ENCODE measurements at places on chromosomes 7 and 10.

GRCh38 chr7:30918676-30919075 lies 7.0 kb downstream of the AQP1 start:
- DNase-seq, result no peak

- DNase-seq, result no peak
Observed at GRCh38 chr10:47452495-47453140, 31.3 kb downstream of the ANXA8 start.

GRCh38 chr7:151088019-151088855 lies 2.0 kb downstream of the AGAP3 start:
- DNase-seq, result no peak

- no peak for DNase-seq
Observed at GRCh38 chr7:96388166-96388565, 66.3 kb upstream of the SLC25A13 start.

DNA sequence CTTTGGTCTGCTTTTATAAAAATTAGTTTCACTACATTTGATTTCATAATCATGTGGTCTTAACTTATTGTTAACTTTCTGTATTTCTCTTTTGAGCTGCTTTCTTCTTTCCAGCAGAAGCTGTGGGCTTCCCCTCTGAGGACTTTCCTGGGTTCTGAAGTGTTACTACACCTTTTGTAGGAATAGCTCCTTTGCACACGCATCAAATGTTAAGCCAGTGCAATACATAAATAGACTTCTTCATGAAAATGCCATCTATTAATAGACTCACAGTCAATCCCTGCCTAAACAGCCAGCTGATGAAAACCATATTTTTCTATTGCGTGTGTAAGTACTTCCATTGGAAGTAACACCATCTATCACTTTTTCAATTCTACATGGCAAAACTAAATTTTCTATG lies 1.5 kb downstream of the ABCB4 start:
- DNase-seq, result no peak

Measured in activated CD8-positive, alpha-beta memory T cell treated with anti-CD3 and anti-CD28 coated beads for 1 hour (primary cell).